ENCODE measurements at places on chromosomes 4 and X.
A peak's percentile ranks its signal among the peaks of the same experiment; 100 is the strongest.

- DNase-seq: no peak
These were observed 9.0 kb upstream of the MEPE start for GRCh38 chr4:87823724-87824123.

DNA sequence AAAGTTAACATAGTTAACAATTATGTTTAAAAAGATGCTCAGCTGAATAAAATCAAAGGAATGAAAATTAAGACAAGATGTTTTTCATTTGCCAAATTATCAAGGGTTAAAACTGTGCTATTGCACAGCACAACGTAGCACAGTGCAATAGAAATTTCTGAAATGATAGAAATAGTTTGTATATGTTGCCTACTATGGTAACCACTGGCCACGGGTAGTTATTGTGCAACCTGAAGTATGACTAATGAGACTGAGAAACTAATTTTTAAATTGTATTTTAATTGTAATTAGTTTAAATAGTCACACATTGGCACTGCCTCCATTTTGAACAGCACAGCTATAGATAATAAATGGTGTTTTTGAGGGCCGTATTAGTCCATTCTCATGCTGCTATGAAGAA lies 343.1 kb upstream of the FAM241A start:
- peak; percentile 2 for DNase-seq

GRCh38 chr4:19408490-19408889 lies 843.2 kb upstream of the SLIT2 start:
- DNase-seq: no peak

DNA sequence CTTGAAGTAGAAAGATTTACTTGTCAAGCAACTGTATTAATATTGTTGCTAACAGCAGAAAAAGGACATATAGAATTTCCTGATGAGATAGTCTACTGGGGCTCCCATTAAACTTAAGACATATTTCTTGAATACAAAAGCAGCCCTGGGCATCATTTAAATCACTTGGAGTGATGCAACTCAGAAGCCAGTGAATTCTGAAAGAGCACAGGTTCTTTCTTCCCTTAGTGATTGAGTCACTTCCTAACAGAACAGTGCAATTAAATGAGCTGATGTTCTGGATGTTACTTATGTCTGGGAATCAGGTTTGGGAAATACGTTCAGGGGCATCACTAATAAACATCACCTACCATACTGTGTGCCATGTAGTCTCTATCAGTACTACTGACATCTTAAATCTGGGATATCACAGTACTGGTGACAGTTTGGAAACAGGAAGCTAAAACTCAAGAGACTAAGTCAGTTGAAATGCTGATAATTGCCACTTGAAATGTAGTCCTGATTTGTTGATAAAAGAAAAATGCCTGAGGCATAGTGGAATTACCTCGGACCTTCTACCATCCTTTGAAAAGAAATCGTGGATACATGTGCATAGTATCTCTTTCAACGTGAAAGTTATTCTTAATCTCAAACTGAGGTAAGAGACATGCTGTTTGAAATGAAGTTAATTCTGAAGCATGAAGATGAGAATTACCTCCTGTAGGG lies 249.2 kb upstream of the GPRIN3 start:
- peak; percentile 5 for DNase-seq

GRCh38 chr4:118173126-118173525 lies 138.8 kb downstream of the NDST3 start:
- no peak for DNase-seq

- DNase-seq: no peak
These were observed 72.6 kb downstream of the GPR82 start for GRCh38 chrX:41796577-41796976.

- DNase-seq: no peak
These were observed 325.5 kb downstream of the BCOR start for GRCh38 chrX:39772057-39772832.

Data from mammary epithelial cell (primary cell).